ENCODE measurements at places on chromosomes 2 and 18.
A peak's percentile ranks its signal among the peaks of the same experiment; 100 is the strongest.

DNA sequence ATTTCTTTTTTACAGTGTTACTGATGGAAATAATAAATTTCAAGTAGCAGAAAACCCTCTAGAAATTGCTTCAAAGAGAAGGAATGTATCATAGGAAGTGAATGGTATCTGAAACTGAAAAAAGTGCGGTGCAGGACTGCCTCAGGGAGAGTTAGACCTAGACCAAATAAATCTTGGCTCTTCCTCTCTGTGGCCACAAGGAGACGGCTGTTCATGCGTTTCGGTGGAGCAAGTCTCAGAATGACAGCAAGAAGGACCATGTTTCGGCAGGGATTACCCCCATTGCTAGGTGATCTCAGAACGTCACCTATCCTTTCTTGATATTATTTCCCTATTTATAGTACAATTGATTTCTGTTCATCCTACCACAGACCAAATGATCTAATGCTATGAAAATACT is 522.3 kb downstream of the SOX11 start:
- no peak for DNase-seq

DNA sequence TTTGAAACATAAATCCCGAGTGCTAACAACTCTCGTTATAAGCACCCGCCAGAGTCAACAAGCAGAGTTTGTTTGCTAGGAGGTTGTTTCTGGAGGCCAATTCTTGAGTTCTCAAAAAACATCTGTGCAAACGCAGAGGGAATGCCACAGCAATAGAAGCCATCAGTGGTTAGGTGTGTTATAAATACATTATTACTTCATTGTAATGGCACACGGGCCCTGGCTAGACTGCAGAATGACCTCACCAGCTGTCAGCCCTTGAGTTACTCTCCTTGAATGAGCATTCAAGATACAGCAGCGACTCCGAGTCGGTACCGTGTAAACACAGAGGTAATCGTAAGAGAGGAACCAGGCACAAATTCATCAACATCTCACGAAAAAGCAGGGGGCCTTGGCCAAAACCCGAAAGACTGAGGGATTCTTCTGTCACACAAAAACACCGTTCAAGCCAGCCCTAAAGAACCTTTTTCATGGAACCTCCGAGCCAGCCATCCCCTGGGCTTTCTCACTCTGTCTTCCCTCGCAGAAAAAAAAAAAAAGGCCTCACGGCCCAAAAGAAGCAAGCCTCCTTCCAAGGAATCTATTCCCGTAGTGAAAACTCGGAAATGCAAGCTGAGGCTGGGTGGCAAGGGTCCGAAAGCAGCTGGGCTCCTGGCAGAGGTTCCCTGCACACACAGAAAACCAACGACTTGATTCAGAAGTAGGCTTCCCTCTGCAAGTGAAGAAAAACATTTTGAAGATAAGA is 133.7 kb upstream of the MEIS1 start:
- DNase-seq = no peak

GRCh38 chr2:194566907-194567660 is 1089.9 kb upstream of the SLC39A10 start:
- DNase-seq = no peak

GRCh38 chr2:219122202-219122980 is 38.2 kb downstream of the NHEJ1 start:
- DNase-seq = no peak

DNA sequence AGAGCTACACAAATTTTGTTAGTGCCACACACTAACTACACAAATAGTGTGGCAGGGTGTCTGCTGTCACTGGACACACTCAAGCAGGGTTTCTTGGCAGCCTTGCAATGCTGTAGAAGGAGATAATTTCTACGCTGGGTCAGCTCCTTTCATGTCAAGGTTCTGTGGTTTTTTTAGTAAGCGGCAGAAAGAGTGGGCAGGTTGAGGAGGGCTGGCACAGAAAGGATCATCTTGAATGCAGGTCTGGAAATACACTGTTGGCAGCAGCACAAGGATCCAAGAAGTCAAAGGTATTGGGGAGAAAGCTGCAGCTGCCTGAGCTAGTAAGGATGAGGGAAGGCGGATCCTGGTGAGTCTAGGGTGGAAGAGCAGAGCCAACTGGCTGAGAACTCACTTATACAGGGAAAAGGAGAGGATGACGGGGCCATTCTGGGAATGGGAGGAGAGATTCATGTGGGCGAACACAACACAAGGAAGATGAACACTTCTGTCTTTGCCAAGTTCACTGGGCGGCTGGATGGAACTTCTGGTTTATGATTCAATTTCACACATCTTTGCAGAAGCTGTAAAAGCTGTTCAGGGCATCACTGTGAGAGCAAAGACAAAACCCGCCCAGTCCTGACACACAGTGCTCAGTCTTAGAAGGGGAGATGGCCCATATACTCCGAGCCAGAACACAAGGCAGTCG is 16.9 kb upstream of the CYRIA start:
- DNase-seq = no peak

GRCh38 chr18:57466745-57467409 is 31.7 kb downstream of the ONECUT2 start:
- DNase-seq = no peak

GRCh38 chr18:48165111-48165866 is 234.8 kb upstream of the SMAD2 start:
- no peak for DNase-seq

GRCh38 chr2:27074738-27075565 is 3.5 kb upstream of the EMILIN1 start:
- DNase-seq = no peak

- DNase-seq = no peak
These were observed 89.5 kb downstream of the STK39 start for GRCh38 chr2:168157926-168158325.

GRCh38 chr2:149143734-149144133 is 105.2 kb downstream of the LYPD6B start:
- no peak for DNase-seq

- DNase-seq = peak; percentile 37
These were observed 49.9 kb upstream of the RAB6C start for GRCh38 chr2:129929321-129930290.

- DNase-seq = no peak
These were observed 384.7 kb downstream of the FIGN start for GRCh38 chr2:163351143-163351542.

DNA sequence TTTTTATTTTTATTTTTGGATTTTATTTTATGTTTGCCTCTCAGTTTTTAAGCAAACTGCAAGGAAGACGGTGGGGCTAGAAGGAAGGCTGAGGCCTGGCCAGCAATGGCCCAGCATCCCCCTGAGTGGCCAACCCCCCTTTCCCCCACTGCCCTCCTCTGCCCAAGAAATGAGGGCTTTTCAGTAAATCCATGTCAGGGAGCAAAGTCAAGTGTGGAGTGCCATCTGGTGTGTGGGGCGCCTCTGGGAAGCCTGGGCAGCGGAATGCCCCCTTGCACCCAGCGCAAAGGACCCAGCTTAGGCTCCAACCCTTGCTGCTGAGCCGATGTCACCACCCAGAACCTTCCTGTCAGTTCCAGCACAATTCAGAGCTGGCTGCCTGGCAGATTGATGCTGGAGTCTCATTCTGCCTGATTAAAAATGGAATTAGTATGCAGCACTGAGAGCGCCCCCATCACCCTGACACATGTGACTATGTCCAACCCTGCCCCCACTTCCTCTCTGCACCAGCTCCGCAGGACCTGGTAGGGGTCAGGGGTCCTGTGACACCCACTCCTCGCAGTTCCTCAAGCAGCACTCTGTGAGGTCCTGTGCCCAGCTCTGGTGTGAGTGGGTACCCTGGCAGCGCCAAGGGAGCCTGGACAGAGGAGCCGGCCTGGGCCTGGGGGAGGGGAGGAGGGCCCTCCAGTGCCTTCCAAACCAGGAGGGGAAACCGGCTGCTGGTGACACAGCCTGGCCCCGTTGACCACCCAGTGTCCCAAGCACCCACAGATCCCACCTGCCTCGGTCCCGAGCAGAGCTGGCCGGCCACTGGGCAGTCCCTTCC is 9.2 kb upstream of the ALPP start:
- DNase-seq = no peak

DNA sequence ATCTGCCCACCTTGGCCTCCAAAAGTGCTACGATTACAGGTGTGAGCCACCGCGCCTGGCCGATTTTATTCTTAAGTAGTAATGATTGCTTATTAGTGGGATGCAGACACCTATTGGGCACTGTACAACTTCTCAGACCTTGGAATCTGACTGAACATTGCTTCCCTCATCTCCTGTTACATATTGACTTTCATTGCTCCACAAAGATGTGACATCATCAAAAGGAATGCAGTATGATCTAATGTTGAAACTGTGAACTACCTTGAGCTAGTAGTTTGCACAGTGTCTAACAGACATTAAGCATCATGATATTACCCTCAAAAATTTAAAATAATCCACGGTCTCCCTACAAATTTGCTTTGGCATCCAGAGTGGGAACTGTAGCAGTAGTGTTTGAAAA is 109.8 kb upstream of the SIX2 start:
- no peak for DNase-seq

DNA sequence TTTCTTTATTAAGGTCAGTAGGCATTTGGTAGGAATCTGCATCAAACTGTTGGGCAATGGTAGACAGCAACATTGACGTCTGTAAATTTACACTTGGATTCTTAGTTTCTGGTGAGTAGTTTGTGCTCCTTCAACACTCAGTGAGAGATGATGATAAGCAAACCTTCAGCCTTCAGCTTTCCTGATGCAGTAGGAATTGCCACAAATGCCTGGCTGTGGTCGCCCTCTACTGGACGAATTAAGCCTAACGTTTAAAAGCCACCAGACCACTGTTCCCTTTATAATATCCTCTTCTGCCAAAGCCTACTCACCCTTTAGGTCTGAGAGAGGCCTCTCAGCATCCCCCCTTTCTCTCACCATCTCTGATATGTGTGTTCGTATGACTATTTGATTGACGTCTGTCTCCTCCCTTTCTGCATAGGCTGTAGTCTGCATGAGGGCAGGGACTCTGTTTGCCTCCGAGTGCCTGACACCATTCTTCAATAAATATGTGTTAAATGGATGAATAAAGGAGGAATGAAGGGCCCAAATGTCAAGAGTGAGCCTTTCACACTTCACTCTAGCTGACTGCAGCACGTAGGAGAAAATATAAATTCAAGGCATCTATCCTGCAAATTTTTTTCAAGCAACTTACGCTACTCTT is 47.0 kb upstream of the PLEKHM3 start:
- DNase-seq = peak; percentile 28

DNA sequence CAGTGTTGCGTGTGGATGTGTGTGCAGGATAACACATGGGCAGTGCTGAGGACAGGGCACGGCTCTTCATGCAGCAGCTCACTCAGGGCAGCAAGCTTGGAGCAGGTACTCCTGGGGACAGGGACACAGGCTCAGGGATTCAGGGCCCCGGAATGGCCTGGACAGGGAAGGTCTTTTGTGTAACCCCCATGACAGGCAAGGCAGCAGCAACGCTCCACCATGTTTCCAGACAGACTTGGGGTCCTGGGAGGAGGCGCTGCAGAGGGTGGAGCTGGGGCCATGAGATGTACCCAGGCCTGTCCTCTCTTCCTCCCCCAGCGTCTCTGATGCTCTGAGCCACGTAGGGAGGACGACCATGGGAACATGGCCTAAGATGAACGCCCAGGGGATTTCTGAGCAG is 58.3 kb downstream of the ADNP2 start:
- no peak for DNase-seq

GRCh38 chr2:173401716-173402326 is 47.1 kb downstream of the CDCA7 start:
- DNase-seq = no peak

GRCh38 chr2:54903736-54904554 is 146.3 kb downstream of the RTN4 start:
- no peak for DNase-seq

- no peak for DNase-seq
These were observed 26.4 kb upstream of the MSTN start for GRCh38 chr2:190088917-190089316.

GRCh38 chr2:100211521-100211920 is 69.1 kb upstream of the AFF3 start:
- DNase-seq = no peak

DNA sequence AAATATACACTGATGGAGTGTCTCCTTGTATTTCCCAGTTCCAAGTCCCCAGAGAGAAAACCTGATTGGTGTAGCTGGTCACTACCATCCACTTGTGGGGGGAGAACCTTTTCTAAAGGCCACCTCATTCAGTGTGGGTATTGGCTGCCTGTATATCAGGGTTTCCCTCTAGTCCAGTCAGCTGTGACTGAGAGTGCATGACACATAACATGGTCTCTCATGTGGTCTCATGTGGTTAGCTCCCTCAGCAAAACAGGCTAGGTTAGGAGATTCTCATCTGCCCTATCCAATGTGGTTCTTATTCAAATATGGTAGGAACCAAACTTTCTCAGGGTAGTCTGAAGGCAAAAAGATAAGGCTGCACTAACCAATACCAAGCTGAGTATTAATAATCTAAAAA is 4.1 kb upstream of the GORASP2 start:
- DNase-seq = no peak

- no peak for DNase-seq
These were observed 99.4 kb upstream of the EPHA4 start for GRCh38 chr2:221671515-221671914.

DNA sequence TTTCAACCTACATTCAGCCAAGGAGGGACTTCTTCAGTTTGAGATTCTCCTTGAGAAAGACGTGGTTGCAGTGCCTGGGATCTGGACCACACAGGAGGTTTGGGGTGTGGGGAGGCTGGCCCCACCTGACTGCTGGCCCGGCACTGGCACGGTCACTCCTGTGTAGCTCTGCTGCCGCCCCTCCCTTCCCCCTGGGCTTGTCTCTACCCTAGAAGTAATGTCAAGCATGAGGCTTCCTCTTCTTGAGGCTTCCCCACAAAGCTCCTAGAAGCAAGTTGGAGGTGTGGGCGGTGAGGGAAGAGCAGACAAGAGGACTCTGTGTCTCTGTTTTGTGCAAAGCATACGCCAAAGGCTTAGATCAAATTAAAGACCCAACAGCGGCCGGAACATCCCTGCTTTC is 8.7 kb downstream of the KLHL29 start:
- no peak for DNase-seq

Measured in amygdala (tissue), 56 donors.